ENCODE measurements at places on chromosomes 1 and 21.
A peak's percentile ranks its signal among the peaks of the same experiment; 100 is the strongest.

DNA sequence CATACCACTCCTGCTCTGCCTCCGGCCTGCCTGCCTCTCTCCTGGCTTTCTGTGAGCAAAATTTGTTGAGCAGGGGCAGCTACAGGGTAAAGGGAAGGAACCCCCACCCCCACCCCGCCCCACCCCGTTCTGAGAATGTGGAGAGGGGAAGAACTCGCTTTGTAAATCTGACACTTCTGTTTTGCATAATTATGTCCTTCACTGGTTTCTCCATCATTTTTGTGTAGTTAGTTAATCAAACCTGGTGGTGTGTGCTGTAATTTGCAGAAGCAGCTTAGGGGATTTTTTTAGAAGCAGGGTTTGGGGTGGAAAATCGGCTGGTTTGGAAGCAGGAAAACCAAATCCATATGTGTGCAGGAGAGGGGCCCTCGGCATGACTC is 58.1 kb upstream of the TMEM51 start:
- DNase-seq: no peak

- DNase-seq: no peak
Measured at GRCh38 chr1:6807782-6808181, 22.5 kb downstream of the CAMTA1 start.

GRCh38 chr1:71561206-71561605 is 480.4 kb upstream of the ZRANB2 start:
- DNase-seq: no peak

- no peak for DNase-seq
Measured at GRCh38 chr1:47575855-47576757, 138.3 kb downstream of the FOXD2 start.

GRCh38 chr21:38310646-38311485 is 54.1 kb downstream of the KCNJ15 start:
- no peak for DNase-seq

DNA sequence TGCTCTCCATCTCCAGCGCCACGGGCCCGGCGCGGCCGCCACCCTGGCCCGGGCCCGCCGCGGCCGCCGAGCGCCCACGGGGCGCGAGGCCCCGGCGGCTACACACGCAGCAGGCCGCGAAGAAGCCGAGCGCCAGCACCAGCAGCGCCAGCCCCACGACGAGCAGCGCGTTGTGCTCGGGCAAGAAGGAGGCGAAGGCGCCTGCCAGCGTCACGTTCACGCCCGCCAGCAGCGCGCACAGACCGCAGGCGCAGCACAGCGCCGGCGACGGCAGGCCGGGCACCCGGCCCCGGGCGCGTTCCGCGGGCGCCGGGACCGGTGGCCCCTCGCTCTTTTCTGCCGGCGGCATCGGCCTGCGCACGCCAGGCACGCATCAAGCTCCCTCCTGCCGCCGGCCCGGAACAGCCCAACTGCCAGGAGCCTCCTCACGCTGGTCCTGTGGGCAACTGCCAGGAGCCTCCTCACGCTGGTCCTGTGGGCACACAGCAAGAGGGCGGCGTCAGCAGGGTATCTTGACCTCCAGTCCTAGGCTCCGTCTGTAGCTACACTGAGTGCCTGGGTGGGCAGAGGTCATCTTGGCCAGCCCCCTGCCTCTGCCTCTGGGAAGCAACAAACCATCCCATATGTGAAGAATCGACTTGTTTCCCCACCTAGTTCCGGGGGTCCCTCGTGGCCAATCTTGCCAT is 18.1 kb downstream of the KNCN start:
- peak; percentile 44 for DNase-seq

DNA sequence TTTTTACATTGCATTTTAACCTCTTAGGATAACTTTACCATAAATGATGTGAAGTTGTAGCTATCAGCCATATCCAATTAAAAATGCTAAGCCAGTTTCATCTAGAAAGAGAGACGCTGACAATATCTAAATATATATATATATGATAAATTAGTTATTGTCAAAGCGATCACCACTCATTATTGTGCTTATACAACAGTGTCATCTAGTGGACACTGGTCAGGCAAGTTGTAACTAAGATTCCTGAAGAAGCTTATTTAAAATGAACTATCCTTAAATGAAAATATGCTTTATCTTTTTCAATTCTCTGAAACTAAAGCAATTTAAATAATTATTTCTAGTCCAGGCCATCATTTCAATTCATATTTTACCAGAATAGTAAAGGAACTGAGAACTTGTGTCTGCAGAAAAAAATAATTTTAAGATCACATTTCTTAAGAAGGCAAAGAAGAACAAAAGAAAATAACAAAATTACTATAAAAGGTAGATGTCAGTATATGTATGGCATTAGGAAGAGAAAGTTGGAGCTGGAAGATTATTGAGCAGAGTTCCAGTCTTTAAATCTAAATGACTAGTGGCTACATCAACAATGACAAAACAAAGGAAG is 193.3 kb upstream of the SNX7 start:
- no peak for DNase-seq
